ENCODE measurements at places on chromosomes 3 and 15. TPM values are rescaled to one million over a fixed set of nuclear protein-coding genes. Genes with fewer than 3 reads are reported as not detected.

DNA sequence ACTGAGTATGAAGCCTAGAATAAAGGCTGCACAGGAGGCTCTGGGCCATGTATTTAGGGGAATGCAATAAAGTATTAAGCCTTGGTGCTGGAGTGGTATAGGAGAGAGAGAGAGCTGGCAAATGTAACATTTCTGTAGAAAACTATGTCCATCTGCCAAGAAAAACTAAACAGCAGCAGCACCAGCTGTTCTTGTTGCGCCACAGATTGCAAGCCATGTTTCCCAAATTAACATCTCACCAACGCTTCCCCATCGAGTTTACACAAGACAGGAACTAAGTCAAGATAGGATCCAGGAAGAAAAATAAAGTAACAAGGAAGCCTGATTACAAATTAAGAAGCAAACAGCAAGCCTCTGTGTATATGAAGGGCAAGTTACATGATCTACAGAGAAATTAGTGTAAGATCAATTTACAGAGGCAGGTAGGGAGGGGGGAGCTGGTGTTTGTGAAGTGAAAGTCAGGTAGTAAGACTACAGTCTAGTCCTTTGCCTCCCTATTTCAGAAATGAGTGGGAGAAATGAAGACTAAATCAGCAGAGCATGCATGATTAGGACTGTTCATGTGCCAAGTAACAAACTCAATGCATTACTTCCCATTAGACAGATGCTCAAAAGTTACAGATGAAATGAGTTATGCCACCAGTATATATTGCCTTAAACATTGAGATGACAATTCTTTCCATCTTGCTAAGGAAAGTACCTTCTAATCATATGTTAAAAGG lies 900.5 kb downstream of the EPHA3 start:
- no peak for DNase-seq

The CHRNA3 gene
- total RNA-seq = 0.65 TPM

DNA sequence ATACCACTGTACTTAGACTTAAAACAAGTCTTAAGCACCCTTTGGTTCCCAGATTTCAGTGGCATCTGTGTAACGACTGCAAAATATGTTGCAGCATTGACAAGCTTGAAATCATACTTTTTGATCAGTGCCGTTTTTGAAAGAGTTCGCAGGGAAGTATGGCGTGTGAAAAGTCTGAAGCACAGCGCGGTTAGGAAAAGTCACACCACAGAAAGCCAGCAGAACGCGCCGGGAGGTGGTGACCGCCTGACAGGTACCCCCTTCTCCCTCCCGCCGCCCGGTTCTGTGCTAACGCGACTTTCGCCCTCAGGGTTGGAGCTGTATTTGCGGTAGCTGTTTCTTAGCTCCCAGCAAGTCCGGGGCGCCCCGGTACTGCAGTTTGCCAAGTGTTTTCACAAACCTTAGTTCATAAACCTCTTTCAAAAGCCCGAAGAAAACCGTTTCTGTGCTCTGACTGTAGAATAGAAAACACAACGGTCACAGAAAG lies 481 bp upstream of the CRYBG3 start:
- DNase-seq = peak; percentile 77

- DNase-seq = no peak
Observed at GRCh38 chr3:169044331-169045113, 619.0 kb downstream of the MECOM start.

The SAMMSON gene
- 0.27 TPM for total RNA-seq

- peak; percentile 39 for DNase-seq
Observed at GRCh38 chr15:83657549-83657948, 3.6 kb downstream of the ADAMTSL3 start.

- no peak for DNase-seq
Observed at GRCh38 chr3:131733086-131733841, 230.5 kb upstream of the MRPL3 start.

DNA sequence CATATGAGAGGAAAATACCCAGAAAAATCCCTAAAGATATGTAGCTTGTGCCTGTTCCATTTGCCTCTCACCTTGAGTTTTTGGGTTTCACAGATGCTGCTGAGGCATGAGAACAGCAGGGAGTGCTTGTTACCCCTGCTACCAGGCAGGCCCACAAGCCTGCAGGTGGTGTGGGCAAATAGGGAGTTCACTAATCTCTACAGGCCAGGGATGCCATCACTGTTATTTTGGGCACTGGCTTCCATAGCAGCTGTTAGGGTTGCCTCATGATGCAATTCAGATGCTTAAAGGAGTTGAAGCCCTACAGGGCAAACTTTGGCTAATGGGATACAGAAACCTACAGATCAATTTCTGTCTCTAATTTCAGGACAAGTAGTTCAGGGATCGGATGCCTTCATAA lies 873.5 kb downstream of the OTOL1 start:
- DNase-seq = no peak

Measured in cardiac septum (tissue), 1 donor.